ENCODE measurements at places on chromosomes 3 and 15.

DNA sequence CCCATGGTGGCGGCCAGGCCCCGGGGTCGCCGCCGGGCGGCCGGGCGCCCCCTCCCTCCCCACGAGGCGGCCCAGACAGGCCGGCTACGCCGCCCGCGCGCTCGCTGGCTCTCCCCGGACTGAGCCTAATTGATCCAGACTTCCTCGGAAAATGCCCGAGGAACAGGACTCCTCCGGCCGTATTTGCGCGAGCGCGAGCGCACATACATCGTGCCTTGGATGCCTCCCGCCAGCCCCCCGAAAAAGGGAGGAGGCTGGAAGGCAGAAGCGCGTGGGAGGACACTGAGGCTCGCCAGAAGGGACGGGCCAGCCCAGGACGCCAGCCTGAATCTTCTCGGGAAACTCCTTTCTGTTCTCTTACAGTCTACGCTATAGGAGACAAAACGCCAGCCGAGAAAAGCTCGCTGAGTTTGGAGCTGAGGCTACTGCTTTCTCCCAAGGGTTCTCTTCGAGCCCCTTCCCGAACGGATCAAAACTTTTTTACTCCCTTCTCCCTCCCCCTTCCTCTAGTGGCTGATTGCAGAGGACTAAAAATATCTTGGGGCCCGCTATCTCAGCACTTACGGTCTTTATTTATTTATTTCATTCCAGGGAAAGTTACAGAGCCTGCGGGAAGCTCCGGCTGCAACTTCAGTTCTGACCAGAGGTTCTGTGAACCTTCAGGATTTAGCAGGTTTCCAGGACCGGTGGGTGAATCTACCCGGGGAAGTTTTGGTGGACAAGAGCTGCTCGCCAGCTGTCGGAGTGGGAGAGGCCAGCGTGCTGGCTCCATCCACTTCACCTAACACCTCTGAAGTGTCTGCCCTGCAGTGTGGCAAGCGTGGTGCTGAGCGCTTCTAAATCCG lies at the start of gene PDZRN3:
TSS of gene PDZRN3 (minus strand) at position 121 of the 845 bp plus-strand sequence.
- H3K4me1 ChIP-seq: peaks cover 35% of the 10 kb centered on the region
- peaks cover 42% of the 10 kb centered on the region for H3K27me3 ChIP-seq
- H3K4me3 ChIP-seq: peak within 1 kb of the TSS; percentile 75
- no peak within 1 kb of the TSS for H3K27ac ChIP-seq
- DNase-seq: peak; percentile 69

DNA sequence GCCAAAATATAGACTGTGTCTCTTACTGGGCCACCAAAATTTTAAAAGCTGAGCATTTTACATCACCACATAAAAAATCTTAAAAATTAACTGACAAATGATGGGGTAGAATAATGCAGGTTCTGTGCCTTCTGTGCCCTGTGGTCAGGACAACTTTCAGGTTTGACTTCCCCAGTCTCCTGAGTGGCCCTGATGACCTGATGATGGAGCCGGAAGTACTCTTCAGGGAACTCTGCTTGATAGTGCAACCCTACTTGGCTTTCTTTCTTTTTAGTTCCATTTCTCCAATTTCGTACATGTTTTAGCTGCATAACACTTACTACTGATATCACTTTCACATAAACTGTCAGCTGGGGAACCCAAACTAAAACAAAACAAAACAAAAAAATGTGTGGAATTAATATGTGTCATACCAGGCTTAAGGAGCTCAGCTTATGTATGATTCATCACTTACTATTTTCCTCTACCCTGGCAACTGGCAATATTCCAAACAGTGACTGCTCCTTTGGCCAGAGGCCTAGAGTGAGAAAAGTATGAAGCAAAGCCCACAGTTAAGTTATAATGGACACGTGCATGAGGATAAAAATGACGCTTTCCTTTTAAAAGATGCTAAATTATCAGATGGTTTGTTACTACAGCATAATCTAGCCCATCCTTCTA lies 194.3 kb downstream of the BCHE start:
- no peak overlapping the region for H3K4me3 ChIP-seq
- no peaks in the 10 kb centered on the region for H3K36me3 ChIP-seq

GRCh38 chr3:140292170-140292569 lies 357.2 kb downstream of the CLSTN2 start:
- peaks cover 8% of the 10 kb centered on the region for H3K36me3 ChIP-seq
- no peak overlapping the region for H3K4me3 ChIP-seq
- no peak for DNase-seq
- H3K27ac ChIP-seq: no peak overlapping the region

DNA sequence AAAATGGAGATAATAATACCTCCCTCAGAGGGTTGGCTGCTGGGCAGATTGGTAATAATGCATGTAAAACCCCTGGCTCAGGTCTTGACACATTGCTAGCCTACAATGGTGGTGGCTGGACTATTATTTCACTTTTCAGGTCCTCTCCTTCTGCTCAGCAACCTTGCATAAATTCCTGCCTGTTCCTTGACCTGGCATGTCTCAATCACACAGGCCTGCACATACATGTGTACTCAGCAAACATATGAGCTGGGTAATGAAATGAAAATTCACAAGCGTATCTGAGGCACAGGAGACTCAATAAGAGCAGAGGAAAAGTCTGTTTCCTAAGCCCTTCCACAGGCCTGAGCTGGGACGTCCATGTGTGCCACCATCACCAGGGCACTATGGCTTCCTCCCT lies 17.4 kb downstream of the VPS18 start:
- no peak for DNase-seq
- H3K36me3 ChIP-seq: no peaks in the 10 kb centered on the region
- H3K27ac ChIP-seq: no peak overlapping the region
- H3K4me3 ChIP-seq: no peak overlapping the region
- H3K27me3 ChIP-seq: 0 out of 2 replicates have a peak, but pooled peaks cover under 1% of the 10 kb centered on the region
- peaks cover 26% of the 10 kb centered on the region for H3K4me1 ChIP-seq

DNA sequence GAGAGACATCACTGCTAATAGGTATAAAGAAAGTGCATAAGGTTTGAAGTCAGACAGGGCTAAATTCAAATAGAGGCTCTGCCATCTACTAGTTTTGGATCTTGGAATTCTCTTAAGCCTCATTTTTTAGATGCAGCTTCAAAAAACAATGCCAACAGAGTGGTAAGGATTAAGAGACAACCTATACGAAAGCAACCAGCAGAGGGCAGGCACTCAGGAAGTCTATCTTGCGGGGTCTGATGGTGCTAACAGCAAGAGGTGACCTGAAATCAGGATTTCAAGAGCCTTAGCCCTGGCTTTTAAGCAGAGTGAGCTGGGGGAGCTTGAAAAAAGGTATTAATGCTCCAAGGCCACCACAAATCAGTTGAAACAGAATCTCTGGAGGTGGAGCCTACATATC lies 40.7 kb downstream of the LDHAL6B start:
- peak overlapping the region; percentile 23 for H3K27ac ChIP-seq
- peaks cover 3% of the 10 kb centered on the region for H3K4me1 ChIP-seq
- no peak overlapping the region for H3K4me3 ChIP-seq
- no peaks in the 10 kb centered on the region for H3K36me3 ChIP-seq
- H3K27me3 ChIP-seq: no peaks in the 10 kb centered on the region

DNA sequence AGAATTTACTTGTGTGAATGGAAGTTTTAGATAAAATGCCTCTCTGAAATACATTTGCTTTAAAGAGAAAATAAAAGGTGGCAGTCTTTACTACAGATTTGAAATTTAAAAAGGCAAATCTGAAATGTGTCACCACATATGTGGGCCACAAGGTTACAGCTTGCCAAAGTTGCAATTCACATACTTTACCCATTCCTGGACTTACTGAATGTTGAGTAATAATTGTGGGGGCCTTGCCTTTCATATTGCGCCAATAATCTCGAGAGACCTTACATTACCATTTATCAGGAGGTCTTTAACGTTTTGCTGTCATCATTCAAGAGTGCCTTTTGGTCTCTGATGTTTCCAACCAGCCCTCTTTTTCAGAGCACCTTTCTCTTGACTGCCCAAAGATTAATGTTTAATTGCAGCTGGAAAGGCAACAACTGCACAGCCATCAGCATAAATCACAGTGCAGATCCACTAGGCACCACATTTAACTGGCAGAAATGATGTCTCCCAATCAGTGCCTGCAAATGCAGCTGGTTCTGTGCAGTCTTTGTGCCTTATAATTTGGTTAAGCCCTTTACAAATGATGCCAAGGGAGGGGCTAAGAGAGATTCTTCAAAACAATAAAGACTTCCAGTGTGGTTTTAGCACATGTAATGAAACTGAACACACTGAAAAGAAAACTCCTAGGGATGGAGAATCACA lies 206.8 kb downstream of the MAGI1 start:
- no peak for DNase-seq
- no peak overlapping the region for H3K4me3 ChIP-seq
- peaks cover 63% of the 10 kb centered on the region for H3K4me1 ChIP-seq

DNA sequence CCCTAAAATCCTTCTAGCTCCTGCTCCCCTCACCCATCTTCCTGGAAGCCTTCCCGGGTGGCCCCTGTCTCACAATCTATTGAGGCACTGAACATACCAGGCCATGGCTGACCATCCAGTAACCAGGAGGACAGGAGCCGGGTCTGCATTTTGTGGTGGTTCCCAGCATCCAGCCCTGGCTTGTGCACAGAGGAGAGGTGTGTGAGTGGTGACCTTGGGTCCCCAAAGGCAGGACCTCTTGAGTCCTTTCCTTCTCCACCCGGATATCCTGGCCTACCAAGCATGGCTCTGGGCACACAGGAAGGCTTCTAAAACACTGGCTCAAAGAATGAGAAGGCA lies 7.8 kb downstream of the CSK start:
- H3K27ac ChIP-seq: no peak overlapping the region
- no peak overlapping the region for H3K4me3 ChIP-seq
- no peaks in the 10 kb centered on the region for H3K36me3 ChIP-seq

GRCh38 chr3:151871639-151872468 lies 1.6 kb upstream of the SUCNR1 start:
- no peak overlapping the region for H3K4me3 ChIP-seq
- H3K36me3 ChIP-seq: no peaks in the 10 kb centered on the region
- DNase-seq: no peak
- peaks cover 11% of the 10 kb centered on the region for H3K4me1 ChIP-seq
- H3K27ac ChIP-seq: peak overlapping the region; percentile 83

DNA sequence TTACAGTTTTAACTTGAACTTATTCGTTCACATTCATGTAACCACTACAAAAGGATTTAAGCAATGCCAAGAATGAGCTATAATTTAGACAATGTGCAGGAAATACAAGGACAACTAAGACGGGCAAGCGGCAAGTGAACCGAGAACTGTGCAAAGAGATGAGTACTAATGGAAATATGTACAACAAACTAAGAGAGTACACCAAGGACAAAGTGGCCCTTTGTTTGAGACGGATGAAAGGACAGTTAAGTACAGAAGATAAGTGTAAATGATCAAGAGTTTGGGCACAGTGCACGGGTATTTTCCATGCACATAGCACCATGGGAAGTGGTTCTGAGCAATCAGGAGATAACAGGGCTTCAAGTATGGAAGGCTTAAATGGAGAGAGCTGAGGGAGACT lies 281.7 kb downstream of the ROBO2 start:
- peaks cover 13% of the 10 kb centered on the region for H3K4me1 ChIP-seq
- no peak overlapping the region for H3K4me3 ChIP-seq
- DNase-seq: no peak
- no peaks in the 10 kb centered on the region for H3K27me3 ChIP-seq
- H3K36me3 ChIP-seq: no peaks in the 10 kb centered on the region

DNA sequence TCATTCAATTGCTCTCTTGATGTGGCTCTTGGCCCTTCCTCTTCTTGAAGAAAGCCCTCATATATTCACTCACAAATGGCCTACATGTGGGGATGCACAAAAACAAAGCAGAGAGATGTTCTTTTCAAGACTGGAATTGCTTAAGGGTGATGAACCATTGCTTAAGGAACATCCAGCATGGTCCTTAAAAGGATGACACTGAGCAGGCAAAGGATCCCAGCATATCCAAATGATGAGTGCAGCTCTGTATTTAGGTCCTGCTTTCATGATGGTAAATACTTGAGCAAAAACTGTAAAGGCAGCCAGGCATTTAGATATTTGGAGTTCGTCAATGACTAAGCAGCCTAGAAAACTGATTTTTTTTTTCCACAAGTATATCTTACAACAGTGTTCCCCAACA lies 173.8 kb upstream of the ARRDC4 start:
- no peak overlapping the region for H3K4me3 ChIP-seq
- H3K4me1 ChIP-seq: no peaks in the 10 kb centered on the region
- no peaks in the 10 kb centered on the region for H3K36me3 ChIP-seq
- H3K27ac ChIP-seq: no peak overlapping the region

- 0 out of 2 replicates have a peak, but pooled peaks cover 2% of the 10 kb centered on the region for H3K4me1 ChIP-seq
- H3K27ac ChIP-seq: no peak overlapping the region
- H3K27me3 ChIP-seq: no peaks in the 10 kb centered on the region
- no peak overlapping the region for H3K4me3 ChIP-seq
Measured at GRCh38 chr3:51401735-51402134, 10.7 kb downstream of the RBM15B start.

DNA sequence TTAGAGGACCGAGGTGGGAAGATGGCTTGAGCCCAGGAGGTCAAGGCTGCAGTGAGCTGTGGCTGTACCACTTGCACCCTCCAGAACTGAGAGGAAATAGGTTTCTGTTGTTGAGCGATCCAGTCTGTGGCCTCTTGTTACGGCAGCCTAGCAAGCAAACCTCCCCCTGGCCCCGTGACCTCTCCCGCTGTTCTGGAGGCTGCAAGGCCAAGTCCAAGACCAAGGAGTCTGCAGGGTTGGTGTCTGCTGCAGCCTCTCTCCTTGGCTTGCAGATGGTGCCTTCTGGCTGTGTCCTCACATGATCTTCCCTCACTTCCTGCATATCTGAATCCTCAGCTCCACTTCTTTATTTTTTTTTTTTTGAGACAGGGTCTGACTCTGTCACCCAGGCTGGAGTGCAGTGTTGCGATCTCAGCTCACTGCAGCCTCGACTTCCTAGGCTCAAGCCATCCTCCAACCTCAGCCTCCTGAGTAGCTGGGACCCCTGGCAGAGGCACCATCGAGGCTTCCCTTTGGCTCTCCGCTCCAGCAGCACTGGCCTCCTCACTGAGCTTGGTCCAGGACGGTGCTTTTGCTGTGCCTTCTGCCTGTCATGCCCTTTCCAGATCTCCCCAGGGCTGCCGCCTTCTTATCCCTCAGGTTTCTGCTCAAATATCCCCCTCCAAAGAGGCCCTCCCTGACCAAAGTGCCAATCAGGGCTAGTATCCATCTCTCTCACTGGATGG lies 18.0 kb upstream of the PLXND1 start:
- no peak for DNase-seq
- no peak overlapping the region for H3K4me3 ChIP-seq
- H3K36me3 ChIP-seq: no peaks in the 10 kb centered on the region
- peaks cover 35% of the 10 kb centered on the region for H3K4me1 ChIP-seq
- H3K27ac ChIP-seq: no peak overlapping the region
- H3K27me3 ChIP-seq: no peaks in the 10 kb centered on the region

Measured in WTC11 (cell line).